ENCODE measurements at places on chromosomes 7 and 10.

DNA sequence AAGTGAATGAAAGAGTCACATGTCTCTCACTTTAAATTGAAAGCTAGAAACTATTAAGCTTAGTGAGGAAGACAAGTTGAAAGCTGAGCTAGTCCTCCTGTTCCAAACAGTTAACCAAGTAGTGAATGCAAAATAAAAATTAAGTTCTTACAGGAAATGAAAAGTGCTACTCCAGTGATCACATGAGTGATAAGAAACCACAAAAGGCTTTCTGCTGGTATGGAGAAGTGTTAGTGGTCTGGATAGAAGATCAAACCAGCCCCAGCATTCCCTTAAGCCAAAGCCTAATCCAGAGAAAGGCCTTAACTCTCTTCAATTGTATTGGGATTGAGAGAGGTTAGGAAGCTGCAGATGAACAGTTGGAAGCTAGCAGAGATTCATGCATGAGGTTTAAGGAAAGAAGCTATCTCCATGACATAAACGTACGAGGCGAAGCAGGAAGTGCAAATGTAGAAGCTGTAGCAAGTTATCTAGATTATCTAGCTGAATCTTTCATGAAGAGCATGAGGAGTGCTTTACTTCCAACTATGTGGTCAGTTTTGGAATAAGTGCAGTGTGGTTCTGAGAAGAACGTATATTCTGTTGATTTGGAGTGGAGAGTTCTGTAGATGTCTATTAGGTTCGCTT is 261.6 kb downstream of the MDFIC start:
- peak overlapping the region; percentile 26 for H3K27ac ChIP-seq
- peaks cover 7% of the 10 kb centered on the region for H3K4me1 ChIP-seq
- no peaks in the 10 kb centered on the region for H3K36me3 ChIP-seq
- DNase-seq = no peak
- no peaks in the 10 kb centered on the region for H3K27me3 ChIP-seq
- H3K4me3 ChIP-seq = no peak overlapping the region

GRCh38 chr7:155882596-155882995 is 70.3 kb upstream of the SHH start:
- DNase-seq = no peak
- H3K4me3 ChIP-seq = no peak overlapping the region
- no peaks in the 10 kb centered on the region for H3K36me3 ChIP-seq
- H3K4me1 ChIP-seq = no peaks in the 10 kb centered on the region

- peaks cover 9% of the 10 kb centered on the region for H3K4me1 ChIP-seq
- H3K36me3 ChIP-seq = no peaks in the 10 kb centered on the region
- H3K27me3 ChIP-seq = no peaks in the 10 kb centered on the region
- no peak overlapping the region for H3K27ac ChIP-seq
- H3K4me3 ChIP-seq = no peak overlapping the region
- DNase-seq = no peak
Observed at GRCh38 chr7:22400936-22401553, 44.1 kb upstream of the RAPGEF5 start.

DNA sequence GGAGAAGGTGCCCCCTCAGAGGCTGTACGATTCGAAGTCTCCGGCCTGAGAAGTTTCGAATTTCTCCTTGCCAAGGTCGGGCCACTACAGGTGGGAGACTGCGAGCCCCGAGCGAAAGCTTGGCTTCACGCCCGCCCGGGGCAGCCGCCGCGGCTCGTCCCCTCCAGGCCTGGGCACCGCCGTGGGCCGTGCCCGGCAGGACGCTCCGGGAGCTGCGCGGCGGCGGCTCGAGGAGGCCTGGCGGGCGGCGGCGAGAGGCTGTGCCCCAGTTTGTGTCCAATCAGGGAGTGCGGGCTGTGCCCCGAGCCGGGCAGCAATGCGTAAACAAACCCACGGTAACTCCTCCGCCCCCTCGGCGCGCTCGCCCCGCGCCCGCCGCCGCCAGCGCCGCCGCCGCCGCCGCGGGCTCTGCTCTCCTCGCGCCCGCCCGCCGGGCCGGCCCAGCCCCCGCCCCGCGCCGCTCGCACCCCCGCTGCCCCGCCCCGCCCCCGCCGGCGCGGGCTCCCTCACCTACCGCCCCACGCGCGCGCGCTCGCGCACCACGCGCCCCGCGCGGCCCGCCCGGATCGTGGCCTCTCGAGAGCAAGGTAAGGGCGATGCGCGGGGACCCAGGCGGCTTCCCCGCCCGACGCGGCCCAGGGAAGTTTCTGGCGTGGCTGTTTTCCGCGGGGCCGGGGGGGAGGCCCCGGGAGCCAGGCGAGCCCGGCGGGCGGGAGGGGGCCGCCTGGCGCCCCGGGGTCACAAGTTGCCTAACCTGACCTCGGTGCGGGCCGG is 57.8 kb upstream of the PCGF5 start:
- H3K4me1 ChIP-seq = peaks cover 18% of the 10 kb centered on the region
- H3K4me3 ChIP-seq = peak overlapping the region; percentile 91
- DNase-seq = peak; percentile 83
- H3K27ac ChIP-seq = peak overlapping the region; percentile 95
- no peaks in the 10 kb centered on the region for H3K36me3 ChIP-seq

DNA sequence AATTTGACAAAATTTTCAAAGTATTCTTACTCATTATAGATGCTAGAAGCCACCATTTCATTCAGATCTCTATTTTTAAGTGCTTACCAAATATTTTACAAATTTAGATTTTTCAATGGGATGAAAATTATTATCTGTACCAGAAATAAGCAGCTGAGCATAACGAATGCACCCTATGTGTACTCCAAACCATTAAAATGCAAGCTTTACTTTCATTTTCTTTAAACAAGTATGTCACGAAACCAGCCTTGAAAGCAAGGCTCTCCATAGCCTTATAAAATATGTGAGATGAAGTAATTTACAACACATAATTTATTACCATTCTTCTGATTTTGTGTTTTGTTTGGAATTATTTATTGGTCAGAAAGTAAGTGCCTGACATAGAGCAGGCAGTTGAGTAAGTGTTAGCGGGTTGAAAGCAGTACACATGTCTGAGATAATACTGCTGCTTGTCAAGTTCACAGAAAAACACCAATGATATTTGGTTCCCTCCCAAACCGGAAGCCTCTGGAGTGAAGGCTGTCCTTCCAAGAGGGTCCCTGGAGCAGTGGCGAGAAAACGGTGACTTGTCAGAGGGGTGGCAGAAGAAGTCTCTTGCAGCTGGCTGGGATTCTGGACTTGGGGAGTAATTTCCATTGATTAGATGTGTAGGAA is 322.7 kb upstream of the PFKP start:
- H3K4me3 ChIP-seq = no peak overlapping the region
- H3K27me3 ChIP-seq = no peaks in the 10 kb centered on the region
- no peak overlapping the region for H3K27ac ChIP-seq
- no peak for DNase-seq

DNA sequence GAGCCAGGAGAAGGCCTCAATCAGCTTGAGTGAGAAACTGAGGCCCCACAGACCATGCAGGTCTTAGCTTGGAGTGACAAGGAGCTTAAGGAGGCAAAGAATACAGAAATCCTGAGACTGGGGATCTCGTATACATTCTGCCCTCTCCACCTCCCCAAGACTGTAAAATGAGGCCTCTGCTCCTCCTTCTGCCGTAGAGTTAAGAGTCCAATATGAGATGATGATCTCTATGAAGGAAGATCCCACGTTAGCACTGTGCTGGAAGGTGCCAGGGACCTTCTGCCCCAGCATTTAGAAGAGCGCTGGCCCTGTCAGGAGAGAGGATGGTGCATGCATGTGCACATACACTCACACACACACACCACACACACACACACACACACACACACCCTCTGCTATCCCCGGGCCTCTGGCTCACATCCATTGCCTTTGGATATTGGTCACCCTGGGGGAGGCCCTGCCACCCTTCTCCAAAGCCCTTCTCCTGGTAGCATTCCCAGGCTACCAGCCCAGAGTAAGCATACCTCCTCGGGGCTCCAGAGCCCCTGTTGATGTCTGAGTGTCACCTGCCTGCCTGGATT is 15.0 kb downstream of the ZCCHC24 start:
- no peaks in the 10 kb centered on the region for H3K27me3 ChIP-seq
- H3K27ac ChIP-seq = no peak overlapping the region
- no peak for DNase-seq
- no peak overlapping the region for H3K4me3 ChIP-seq
- H3K4me1 ChIP-seq = peaks cover 45% of the 10 kb centered on the region
- H3K36me3 ChIP-seq = no peaks in the 10 kb centered on the region

GRCh38 chr7:115940460-115941060 is 90.0 kb downstream of the TFEC start:
- peaks cover 24% of the 10 kb centered on the region for H3K4me1 ChIP-seq
- H3K36me3 ChIP-seq = no peaks in the 10 kb centered on the region
- H3K27me3 ChIP-seq = no peaks in the 10 kb centered on the region
- DNase-seq = peak; percentile 56
- H3K27ac ChIP-seq = peak overlapping the region; percentile 59
